ENCODE measurements at places on chromosomes 5 and 9.

DNA sequence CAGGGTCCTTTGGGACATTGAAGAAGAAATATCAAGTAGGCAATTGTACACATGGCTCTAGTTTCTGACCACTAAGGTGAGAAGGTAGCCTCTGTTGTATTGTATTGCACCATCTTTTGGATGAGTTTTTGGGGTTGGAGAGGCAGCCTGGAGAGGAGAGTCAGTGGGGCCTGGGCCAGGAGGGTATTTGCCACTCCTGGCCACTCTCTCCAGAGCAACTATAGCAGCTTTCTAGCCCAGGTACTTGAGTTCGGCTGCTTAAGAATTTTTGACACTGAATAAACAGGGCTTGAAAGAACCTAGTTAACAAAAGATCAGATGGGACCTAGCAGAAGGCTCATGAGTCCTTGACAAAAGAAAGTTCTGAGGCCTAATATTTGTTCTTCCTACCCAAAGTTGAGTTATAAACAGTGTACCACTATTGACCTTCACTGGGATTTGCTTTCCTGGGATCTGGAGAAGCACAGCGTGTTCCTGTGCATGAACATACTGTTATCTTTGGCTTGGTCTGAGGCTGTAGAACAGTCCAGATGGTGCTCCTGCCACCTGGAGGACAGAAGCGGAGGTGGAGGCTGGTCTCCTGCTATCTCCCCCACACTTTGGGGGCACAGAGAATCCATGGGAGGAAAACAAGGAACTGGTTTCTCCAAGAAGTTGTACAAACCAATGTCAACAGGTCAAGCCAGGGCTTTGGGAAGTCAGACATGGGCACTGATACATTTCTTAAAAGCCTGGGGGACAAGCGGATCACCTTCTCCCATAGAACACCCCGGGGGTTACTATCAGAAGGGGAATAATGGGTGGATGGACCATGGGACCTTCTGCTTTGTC, 110.4 kb upstream of the LIFR start:
- DNase-seq: peak; percentile 87

- DNase-seq: no peak
These were observed 21.9 kb downstream of the MAMDC2 start for GRCh38 chr9:70065572-70065971.

- DNase-seq: no peak
These were observed 22.7 kb downstream of the AGXT2 start for GRCh38 chr5:35024911-35025510.

GRCh38 chr5:17918373-17919104, 284.3 kb downstream of the TAF11L14 start:
- DNase-seq: peak; percentile 91

DNA sequence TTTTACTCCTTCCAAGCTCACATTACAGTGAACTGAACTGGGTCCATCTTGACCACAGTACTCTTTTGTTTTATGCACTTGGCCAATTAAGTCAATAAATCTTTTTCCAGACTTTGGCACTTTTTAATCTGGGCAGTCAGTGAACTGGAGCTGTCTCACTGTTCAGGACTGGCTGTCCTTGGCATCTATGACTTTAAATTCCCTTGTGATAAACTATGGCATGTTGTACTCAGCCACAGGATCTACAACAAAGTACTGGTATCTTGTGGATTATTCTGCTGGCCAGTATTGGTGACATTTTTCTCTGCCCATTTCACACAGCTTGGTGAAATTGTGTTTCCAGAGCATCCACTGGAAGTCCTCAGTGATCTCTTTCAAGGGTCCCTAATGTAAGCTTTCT, 1144.8 kb upstream of the SEMA6A start:
- DNase-seq: no peak

DNA sequence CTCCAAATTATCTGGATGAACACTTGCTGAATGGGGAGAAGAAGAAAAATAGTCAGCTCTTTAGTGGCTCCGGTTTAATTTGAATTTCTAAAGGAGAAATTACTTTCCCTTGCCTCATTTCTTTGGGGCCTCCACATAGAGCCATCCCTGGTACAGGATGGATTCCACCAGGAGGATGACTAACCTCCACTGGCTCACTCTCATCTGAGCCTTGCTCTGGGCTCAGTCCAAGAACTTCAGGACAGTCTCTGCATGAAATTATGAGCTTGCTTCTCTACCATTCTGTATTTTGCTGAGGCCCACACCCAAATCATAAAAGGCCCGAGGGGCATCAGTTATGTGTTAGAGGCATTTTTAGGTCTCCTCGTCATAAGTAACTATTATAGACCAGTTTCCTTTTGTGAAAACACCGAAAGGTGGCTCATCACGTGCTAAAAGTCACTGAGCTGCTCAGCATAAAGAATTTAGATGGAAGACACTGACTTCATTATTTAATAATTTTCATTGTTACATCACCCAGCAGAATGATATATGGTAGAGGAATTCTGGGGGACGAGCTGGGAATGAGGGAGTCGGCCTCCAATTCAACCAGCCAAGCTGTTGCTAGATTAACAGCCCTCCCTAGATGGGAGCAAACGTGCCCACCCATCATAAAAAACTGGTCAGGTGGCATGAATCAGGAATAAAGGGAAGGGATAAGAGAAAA, 222.1 kb downstream of the TARS1 start:
- peak; percentile 45 for DNase-seq

GRCh38 chr5:133827830-133828229, 140.6 kb downstream of the C5orf15 start:
- no peak for DNase-seq

DNA sequence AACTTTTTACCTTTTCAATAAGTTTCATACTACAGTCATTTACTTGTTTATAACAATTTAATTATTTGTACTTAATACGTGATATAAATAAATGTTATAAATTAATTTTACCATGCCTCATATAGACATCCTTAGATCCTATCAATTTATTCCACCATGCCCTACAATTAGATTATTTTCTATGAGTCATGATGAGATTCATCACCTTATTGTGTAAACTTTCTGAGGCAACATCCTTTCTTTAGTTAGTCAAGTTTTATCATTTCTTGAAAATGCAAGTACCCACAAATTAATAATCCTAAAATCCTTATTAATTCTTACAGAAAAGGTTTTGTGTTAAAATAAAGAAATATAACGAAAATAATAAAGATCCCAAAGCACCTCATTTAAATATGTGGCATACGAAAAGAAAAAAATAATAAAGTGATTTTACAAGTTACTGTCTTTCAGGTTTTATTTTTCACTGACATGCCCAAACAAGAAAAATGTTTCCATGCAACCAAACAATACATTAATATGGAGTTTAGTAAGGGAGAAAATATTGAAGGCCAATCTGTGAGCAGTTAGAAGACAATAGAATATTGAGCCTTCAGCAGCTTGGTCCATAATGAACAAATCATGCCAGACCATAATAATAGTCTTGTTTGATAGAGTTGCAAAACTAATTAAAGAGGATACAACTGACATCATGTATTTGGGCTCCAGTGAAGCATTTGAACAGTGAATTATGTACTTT, 188.7 kb upstream of the MRPS30 start:
- no peak for DNase-seq

DNA sequence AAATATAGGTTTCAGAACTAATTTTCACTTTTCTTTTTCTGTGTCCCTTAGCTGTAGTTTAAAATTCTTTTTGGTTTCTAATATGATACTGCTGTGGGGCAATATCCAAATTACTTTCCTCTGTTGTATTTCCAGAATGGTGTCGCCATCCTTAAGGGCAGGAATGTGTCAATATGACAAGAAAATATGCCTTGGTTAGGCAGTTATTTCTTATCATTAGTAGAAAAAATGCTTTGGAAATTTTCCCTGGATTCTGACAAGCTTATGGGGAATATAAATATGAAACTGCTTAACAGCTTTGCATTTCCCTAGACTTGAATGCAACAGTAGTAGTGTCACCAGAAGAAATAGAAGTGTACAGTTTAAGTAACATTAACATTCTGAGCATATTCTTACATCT, 29.4 kb downstream of the ANKRD34B start:
- DNase-seq: no peak

DNA sequence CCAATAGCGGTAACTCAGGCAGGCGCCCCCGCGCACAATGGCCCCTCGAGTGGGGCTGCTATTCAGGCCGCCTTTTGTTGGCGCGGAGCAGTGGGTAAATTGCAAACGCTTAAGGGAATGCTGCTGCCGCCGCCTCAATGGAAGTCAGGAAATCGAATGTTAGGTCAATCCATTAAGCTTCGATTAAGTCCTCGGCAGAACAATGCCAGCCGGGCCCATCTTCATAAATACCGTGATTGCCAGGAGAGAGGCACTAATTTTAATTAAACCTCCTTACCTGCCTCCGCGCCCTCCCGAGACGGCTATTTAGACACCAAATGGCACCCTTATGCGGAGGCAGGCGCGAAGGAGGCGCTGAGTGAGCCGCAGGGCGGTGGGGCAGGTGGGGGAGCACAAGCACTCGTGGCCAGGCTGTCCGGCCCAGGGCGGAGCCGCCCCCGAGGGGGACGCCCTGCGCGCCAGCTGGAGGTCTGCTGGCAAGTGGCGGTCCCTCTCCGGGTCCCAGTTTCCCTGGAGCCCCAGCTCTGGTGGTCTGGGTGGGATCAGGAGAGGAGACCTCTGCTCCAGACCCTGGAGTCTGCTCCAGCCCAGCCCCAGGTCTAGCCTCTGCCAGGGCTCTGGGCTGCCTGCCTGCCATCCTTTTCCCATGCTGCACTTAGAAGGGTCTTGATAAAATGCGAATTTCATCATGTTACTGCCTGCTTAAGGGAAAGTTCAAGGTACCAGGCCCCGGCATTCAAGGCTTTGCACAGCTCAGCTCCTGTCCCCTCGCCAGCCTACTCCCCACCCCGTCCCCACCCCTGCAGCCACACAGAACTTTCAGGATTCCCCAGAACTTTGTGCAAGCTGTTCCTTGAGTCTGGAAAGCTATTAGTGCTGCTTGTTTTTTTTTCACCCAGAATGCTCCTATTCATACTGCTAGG, 19.7 kb downstream of the NR5A1 start:
- no peak for DNase-seq

- no peak for DNase-seq
These were observed 40.9 kb downstream of the SVEP1 start for GRCh38 chr9:110538647-110539041.

- DNase-seq: no peak
These were observed 68.5 kb downstream of the IL31RA start for GRCh38 chr5:55919625-55920024.

- no peak for DNase-seq
These were observed 18.0 kb upstream of the DUSP1 start for GRCh38 chr5:172788771-172789686.

DNA sequence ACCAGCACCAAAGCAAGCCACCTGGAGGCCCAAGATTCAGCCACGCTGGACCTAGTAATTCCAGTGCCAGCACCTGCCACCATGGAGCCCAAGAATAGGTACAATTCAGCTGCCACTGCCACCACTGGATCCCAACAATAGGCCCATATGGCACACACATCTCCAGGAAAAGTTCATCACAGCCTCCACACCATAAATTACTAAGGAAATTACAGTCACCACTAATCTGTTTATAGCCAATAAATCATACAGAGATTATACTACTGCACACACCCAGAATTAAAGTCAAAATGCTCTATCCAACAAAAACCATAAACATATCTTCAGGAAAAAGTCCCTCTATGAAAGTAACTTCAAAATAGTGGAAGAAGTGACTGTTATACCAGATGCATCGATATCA, 242.8 kb downstream of the SPATA31D1 start:
- DNase-seq: no peak

DNA sequence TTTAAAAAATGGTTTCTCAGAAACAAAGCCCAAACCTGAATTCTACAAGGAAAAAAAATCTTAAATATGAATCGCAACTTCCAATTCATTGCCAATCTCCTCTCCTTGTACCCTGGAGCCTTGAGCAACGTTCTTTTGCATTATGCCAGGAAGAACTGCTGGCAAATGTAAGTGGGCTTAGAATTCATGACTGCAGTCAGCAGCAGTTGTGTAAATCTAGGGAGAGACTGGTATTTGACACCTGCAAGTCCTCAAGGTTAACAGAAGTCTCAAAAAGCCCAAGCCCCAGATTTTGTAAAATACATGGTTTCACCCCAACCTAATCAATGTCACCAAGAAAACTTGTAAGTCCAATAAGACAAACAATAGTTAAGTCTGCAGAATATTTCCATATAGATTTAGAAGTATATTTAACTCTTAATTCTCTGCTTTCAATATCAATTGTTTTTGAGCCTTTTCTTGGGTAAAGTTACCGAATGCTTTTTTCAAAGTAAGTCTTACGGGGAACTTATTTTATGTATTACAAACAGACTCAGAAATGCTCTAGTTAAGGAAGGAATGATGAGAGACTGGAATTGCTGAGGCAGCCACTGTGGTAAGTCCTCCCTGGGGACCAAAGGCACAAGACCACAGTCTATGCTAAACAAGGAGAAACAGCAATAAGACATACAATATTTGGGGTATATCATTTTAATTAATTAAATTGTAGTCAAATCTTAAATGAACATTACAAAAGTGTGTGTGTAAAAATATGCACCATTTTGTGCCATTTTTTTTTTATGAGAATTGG, 31.3 kb downstream of the ELL2 start:
- DNase-seq: no peak

- peak; percentile 52 for DNase-seq
These were observed 106.0 kb upstream of the LRRTM2 start for GRCh38 chr5:138981131-138981530.

- DNase-seq: no peak
These were observed 36.7 kb upstream of the ZSWIM6 start for GRCh38 chr5:61295365-61295764.

DNA sequence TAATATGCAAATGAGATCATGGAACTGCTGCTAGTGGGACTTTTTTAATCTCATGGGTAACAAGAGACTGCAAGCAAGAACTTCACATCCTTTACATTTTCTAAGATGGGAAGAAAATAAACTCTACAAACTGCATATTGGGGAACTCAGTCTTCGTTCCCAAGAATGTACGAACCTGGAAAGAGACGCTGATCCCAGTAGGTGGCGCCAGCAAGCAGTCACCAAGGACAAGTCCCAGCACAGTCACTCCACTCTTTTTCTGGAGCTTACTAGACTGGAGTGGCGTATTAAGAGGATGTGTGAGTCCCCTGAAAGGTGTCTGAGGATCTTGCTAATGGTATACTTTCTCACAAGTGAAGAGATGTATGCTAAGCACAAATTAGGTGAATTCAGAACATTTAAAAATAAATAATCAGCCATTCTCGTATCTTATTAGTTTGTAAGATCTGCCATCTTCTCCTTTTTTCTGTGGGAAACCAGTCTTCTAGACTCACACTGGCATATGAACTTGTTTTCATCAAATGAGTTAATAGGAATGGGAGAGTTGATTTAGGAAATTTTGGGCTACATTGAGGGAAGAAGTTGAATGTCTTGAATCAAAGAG, 16.0 kb upstream of the PUM3 start:
- peak; percentile 75 for DNase-seq

DNA sequence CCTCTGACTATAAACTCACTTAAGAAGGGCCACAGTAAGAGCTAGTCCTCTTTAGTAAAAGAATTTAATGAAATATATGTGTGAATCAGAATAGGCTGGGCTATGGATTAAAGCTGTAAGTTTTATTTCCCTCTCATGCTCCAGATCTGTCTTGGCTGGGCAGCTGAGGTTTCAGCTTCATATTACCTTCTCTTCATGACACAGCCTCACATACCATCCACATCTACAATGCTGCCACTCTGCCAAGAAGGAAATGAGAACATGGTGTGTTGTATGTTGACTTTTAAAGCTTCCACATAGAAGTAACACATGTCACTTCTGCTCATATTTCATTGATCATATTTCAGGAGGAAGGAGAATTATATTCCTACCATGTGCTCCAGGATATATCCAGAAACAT, 776.0 kb upstream of the ACO1 start:
- DNase-seq: peak; percentile 47

Data from choroid plexus epithelial cell (primary cell).